ENCODE measurements at places on chromosomes 7 and 10. TPM values are rescaled to one million over a fixed set of nuclear protein-coding genes. Genes with fewer than 3 reads are reported as not detected.

TBC1D12 gene
- total RNA-seq: 32.8 TPM

CYP26A1 gene
- not detected for total RNA-seq

- H3K27me3 ChIP-seq: no peaks in the 10 kb centered on the region
- no peak for DNase-seq
- H3K27ac ChIP-seq: no peak overlapping the region
- no peak overlapping the region for H3K4me3 ChIP-seq
- no peaks in the 10 kb centered on the region for H3K36me3 ChIP-seq
Observed at GRCh38 chr7:27795977-27796376, 56.0 kb downstream of the TAX1BP1 start.

GRCh38 chr10:110919349-110919931 is at the start of gene SHOC2:
TSS of gene SHOC2 (plus strand) at chr10:110919604. CDS start at chr10:110964359, 44,755 bp downstream.
- H3K27me3 ChIP-seq: no peaks in the 10 kb centered on the region
- H3K4me1 ChIP-seq: peaks cover 5% of the 10 kb centered on the region
- H3K27ac ChIP-seq: peak within 1 kb of the TSS; percentile 99
- DNase-seq: peak; percentile 98

DNA sequence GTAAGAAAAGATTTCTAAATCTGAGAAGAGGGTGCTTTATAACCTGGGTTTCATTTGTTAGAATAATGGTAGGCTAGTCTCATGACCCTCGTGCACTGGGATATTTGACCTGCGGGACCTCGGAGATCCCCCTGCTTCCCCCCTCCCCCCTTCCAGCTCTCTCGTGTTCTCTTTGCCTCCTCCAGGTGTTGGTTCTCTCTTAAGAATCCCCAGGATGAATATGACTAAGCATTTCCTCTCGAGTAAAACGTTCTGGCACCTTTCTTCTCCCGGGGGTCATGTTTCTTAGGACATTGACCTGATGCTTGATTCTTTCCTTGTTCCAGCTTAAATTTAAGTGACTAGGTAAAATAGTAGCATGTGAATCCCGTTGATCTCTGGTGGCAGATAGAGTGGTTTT is 71.2 kb downstream of the SHH start:
- no peak overlapping the region for H3K4me3 ChIP-seq
- H3K27me3 ChIP-seq: no peaks in the 10 kb centered on the region
- H3K36me3 ChIP-seq: peaks cover 11% of the 10 kb centered on the region
- peaks cover 11% of the 10 kb centered on the region for H3K4me1 ChIP-seq

All from tibial nerve (tissue), 4 donors.